ENCODE measurements at places on chromosomes 6 and 20. TPM values are rescaled to one million over a fixed set of nuclear protein-coding genes. Genes with fewer than 3 reads are reported as not detected.

Gene HLA-DRB1
- not detected for total RNA-seq

Gene RIPOR3
- 0.64 TPM for total RNA-seq

Gene SLC17A3
- not detected for total RNA-seq

Gene BMP2
- total RNA-seq = 12.6 TPM

Gene DAAM2
- total RNA-seq = 0.24 TPM

Gene BPIFB1
- not detected for total RNA-seq

Data from tracheal epithelial cell (primary cell).